Pons (tissue), 1 donor: ENCODE measurements at places on chromosomes 4 and X.

DNA sequence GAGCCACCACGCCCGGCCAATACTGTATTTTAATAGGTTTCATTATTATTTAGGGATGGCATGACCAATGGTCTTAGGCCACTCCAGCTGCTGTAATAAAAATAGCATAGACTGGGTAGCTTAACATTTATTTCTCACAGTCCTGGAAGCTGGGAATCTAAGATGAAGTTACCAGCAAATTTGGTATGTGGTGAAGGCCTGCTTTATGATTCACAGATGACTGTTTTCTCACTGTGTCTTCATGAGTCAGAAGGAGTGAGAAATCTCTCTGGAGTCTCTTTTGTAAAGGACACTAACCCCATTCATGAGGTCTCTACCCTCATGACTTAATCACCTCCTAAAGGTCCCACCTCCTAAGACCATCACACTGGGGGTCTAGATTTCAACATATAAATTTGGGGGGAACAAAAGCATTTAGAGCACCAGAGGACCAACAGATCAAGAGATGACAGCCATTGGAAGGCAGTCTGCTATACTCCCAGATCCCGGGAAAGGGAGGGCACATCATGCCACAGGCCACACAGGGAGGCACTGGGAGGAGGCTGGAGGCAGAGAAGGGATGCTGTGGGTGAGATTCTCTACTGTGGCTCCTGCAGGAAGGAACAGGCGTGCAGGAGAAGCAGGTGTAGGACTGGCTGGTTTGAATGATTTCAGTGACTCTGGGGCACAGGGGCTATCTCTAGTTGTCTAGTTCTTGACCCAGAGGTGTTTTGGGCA is 335.8 kb upstream of the SFRP2 start:
- no peak for DNase-seq

DNA sequence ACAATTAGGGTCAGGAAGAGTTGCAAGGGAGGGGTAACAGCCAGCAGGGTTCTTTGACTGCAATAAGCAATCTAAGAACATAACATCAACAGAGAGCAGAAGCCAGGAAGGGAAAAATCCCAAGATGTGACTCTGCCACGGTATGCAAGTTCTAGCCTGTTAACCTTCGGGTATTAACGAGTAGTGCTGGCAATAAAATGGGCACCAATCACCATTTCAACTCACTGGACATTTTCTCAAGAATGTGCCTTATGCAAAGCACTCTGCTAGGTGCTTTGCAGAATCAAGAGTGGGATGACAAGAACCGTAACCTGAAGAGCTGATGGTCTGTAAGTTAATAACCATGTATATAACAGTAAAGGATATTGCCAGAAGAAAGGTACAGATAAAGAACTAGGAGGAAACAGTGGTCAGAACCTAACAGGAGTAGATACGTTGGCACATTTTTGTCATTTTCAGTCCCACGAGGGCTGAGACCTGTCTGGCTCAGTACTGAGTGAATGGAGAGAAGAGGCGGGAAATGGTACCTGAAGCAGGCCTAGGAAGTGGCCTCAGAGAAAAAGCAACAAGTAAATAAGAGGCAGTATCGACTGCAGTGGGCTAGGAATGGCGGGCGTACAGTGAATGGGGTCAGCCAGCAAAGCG is 2.7 kb downstream of the ELOVL6 start:
- peak; percentile 62 for DNase-seq

DNA sequence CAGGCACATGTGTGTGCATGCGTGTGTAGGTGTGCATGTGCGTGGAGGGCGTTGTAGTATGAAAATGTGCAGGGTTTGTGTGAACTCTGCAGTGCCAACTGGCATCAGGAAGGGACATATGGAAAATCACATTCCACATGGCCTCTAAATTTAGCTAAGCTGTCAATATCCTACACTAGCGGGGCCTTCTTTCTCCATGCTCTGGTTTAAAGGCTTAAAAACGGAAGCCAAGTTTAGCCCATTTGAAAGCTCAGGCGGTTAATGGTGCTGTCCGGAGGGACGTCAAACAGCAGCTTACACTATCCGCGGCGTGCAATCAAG is 144.1 kb upstream of the NOCT start:
- DNase-seq = no peak

DNA sequence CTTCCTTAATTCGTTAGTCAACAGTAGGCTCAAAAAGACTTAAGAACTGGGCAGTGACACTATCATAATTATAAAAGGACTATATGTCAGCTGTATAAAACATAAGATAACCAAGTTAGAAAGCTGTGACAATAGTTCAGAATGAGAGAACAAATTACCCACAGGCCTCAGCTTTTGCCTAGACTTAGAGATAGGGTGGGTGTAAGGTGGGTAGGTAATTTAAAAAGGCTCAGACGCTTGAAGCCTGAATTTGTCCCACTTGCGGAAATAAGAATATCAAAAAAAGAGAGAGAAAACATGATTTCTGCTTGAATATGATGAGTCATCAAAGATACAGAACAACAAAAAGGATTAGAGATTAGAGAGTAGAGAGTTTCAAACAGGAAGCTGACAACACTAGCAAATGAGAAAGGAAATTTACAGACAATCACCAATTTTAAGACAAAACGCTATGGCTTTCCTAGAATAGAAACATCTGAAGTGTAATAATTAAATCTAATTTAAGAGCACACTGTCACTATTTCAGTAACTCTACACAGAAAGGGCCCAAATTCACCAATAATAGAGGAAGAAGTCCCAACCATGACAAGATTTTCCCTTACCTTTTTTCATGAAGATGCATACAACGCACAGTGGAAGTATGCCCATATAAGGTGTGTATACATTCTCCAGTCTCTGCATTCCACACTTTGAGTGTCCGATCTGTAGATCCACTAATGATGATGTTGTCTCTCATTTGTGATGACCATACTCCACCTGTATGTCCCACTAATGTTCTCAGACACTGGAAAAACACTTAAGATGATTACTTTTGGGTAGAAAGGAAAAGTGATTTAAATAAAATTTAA is 208.1 kb downstream of the FBXW7 start:
- no peak for DNase-seq

DNA sequence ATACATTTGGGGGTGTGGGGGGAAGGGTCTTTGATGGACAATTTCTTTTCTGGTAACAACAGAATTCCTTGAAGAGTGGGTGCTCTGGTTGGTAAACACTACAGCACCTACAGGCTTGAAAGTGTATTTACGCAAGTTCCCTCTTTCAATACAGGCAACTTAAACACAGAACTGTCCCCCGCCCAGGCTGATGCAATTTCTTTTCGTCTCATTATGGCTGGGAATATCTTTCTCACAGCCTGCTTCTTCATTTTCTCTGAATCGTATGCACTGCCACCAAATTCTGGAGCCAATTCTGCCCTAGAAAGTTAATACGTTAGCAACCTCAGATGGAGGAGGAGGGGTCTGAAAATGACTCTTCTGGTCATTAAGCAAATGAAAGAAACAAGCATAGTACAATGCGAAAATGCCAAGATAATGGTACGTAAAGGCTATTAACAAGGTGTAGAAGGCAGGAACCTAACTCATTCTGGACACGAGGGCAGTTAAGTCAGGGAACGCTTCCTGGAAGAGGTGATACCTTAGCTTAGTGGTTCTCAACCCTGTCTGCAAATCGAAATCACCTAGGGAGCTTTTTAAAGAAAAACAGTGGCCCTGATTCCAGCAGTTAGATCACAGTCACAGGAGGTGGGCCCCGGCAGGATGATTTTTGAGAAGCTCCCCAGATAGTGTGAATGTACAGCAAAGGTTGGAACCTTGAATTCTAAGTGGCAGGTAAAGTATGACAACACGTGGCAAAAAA is 1.0 kb downstream of the AGA start:
- peak; percentile 47 for DNase-seq

- no peak for DNase-seq
These were observed 65.4 kb downstream of the NKX6-1 start for GRCh38 chr4:84433633-84434222.

GRCh38 chrX:5829469-5829868 is 399.2 kb downstream of the NLGN4X start:
- DNase-seq = no peak

DNA sequence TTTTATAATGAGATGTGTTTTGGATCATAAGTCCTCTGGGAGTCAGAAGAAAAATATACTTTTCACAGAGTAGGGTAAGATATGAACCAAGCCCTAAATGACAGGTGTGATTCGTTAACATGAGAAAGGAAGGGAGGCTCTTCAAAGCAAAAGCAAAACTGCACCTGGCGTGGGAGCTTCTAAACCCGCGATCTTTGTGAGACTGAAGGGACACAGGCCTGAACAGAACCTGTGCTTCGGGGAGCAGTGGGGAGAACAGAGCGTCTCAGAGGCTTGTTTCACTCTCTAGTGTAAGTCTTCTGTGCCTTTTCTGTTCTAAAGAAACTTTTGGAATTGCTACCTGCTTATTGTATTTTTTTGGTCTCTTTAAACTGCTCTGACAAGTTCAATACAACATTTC is 30.2 kb upstream of the CYP4V2 start:
- DNase-seq = no peak

DNA sequence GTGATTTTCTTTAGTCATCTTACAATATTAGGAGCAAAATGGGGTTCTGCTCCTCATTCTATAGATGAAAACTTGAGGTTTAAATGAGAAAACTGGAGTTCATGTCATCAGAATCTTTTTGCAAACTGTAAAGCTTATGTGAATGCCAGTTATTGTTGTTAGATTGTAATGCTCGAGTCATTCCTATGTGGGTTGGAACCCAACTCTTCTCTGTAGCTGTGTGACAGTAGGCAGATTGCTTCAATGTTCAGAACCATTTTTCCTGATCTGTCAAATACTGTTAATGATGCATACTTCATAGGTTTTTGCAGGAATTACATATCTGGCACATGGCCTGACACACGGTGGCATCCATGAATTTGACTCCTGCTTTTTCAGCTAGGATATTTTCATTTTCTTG is 178.9 kb downstream of the RAPGEF2 start:
- DNase-seq = no peak

- DNase-seq = no peak
These were observed 31.1 kb downstream of the SYTL4 start for GRCh38 chrX:100700809-100701208.

GRCh38 chrX:63993936-63994335 is 208.9 kb upstream of the ARHGEF9 start:
- peak; percentile 38 for DNase-seq

DNA sequence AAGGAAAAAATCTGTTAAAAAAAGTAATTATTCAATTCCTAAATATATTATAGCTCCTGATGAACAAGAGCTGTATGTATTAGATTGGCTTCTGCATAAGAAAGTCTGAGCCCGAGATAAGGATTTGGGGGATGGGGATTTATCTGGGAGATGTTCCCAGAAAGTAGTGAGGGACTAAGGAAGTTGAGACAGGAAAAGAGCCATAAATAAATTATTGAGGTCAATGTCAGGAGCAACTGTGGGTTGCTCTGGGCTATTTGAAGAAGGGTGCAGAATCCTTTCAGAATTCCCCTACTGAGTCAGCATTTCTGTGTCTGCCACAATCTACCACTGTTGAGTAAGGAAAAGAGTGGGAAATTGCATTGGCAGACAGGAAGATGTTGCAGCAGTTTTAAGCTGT is 3.1 kb upstream of the TDO2 start:
- peak; percentile 5 for DNase-seq

GRCh38 chrX:110218591-110218990 is 99.3 kb downstream of the AMMECR1 start:
- no peak for DNase-seq

GRCh38 chr4:48315728-48316630 is 25.4 kb upstream of the SLAIN2 start:
- peak; percentile 43 for DNase-seq

DNA sequence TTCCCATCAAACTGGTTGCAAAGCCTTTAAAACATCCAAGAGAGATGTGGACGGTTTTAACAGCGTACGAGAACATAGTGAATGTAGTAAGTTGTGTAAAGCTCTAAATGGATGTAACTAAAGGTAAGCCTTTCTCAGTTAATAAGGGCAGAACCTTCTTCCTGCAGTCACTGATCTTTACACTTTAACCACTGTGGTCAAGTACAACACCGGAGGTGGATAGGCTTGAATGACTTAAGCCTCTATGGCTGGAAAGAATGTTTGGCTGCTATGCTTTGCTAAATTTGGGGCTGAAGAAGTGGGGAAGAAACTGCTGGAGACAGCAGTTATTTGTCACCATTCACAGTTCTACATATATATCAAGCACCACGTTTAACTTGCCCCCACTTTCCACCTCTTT is 285.1 kb upstream of the FMR1 start:
- no peak for DNase-seq

GRCh38 chrX:138872537-138872936 is 161.0 kb upstream of the FGF13 start:
- no peak for DNase-seq

- DNase-seq = peak; percentile 62
These were observed 40.4 kb downstream of the ENPEP start for GRCh38 chr4:110516106-110516922.

DNA sequence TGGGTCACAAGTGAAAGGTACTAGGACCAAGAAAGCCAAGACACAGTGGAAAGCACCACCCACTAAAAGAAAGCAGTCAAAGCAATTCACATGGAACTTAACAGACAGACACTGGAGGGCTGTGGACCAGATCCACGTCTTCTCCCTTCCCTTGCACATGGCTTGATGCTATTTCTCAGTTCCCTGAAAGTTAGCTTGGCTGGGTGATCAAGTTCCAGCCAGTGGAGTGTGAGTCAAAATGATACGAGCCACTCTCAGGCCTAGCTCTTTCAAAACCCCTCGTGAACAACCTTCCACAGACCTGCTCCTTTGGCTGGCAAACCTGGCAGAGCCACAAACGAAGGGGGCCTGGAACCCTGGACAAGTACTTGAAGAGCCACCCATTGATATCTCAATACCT is 52.0 kb downstream of the RELL1 start:
- no peak for DNase-seq

GRCh38 chrX:68942104-68942503 is 113.3 kb downstream of the EFNB1 start:
- no peak for DNase-seq

- DNase-seq = no peak
These were observed 16.0 kb upstream of the SEPTIN6 start for GRCh38 chrX:119708936-119709335.

GRCh38 chrX:16979226-16979625 is 32.8 kb downstream of the REPS2 start:
- DNase-seq = no peak

DNA sequence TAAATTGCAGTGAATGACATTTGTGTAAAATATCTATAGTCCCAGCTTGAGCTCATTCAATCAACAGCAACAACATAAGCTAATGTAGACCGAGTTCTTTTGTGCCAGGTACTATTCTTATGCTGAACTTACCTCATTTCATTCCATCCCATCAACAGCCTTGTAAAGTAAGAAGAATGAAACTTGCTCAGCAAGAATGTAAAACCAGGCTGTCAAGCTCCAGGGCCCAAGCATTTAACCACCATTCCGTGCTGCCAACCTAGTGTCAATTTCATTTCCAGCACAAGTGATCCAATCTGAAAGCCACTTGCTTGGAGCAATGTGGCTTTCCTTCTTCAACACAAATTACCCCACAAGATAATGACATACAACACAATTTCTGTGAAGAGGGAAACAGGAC is 36.6 kb downstream of the RASSF6 start:
- DNase-seq = no peak

GRCh38 chr4:140044337-140044902 is 109.6 kb downstream of the MAML3 start:
- DNase-seq = peak; percentile 69

GRCh38 chrX:66872771-66873170 is 233.9 kb upstream of the EDA2R start:
- DNase-seq = no peak
